ENCODE measurements at places on chromosomes 3 and 15. TPM values are rescaled to one million over a fixed set of nuclear protein-coding genes. Genes with fewer than 3 reads are reported as not detected.

CLDN18 gene
- total RNA-seq = not detected

DNA sequence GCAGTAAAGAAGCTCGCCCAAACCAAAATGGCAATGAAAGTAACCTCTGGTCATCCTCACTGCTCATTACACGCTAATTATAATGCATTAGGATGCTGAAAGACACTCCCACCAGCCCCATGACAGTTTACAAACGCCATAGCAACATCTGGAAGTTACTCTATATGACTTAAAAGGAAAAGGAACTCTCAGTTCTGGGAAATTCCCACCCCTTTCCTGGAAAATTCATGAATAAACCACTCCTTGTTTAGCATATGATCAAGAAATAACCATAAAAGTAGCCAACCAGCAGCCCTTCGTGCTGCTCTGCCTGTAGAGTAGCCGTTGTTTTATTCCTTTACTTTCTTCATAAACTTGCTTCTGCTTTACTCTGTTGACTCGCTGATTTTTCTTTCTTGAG is 164.6 kb downstream of the SMAD6 start:
- DNase-seq = no peak

UBL7 gene
- total RNA-seq = 48.9 TPM

RETNLB gene
- total RNA-seq = not detected

DNA sequence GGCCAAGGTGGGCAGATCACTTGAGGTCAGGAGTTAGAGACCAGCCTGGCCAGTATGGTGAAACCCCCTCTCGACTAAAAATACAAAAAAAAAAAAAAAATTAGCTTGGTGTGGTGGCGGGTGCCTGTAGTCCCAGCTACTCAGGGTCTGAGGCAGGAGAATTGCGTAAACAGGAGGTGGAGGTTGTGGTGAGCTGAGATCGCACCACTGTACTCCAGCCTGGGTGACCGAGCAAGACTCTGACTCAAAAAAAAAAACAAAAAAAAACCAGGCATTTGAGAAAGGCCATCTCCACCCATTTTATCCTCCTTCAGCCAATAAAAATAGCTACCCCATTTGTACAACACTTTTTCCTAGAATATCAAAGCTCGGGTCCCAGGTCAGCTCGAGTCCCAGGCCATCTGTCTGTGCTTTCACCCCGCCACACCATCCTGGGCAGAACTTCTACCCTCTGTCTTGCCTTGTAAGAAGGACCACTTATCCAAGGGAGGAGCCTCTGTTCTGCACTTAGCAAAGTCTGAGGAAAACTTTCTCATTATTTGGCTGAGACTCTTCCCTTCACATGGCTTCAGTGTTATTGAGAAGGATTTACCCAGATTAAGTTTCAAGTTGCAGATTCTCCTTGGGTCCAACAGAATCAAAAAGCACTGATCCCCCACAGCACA is 99.1 kb downstream of the MESD start:
- no peak for DNase-seq

DNA sequence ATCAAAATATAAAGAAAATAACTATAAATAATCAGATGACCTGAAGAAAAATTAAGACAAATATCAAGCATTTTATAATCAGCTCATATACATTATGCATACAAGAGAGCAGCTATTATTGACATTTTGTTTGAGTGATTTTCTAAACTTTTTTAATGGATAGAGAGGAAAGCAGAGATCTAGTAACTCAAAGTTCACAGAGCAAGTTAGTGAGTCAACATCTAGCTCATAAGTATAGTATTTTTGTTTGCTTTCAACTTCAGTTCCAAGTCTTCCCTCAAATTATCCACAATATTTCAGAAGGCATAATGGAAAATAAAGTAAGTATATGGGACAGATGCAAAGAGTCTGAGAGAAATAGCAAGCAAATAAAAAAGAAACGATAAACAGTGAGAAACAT is 470.1 kb upstream of the ALCAM start:
- DNase-seq = no peak

- DNase-seq = peak; percentile 9
Observed at GRCh38 chr3:126553284-126554084, 5.2 kb downstream of the C3orf22 start.

- no peak for DNase-seq
Observed at GRCh38 chr3:153628591-153628990, 466.6 kb downstream of the RAP2B start.

- no peak for DNase-seq
Observed at GRCh38 chr3:185103359-185104127, 49.3 kb downstream of the C3orf70 start.

SEMA3G gene
- 70.1 TPM for total RNA-seq

- no peak for DNase-seq
Observed at GRCh38 chr15:73681856-73682599, 2.2 kb upstream of the CD276 start.

- DNase-seq = no peak
Observed at GRCh38 chr3:97125902-97126499, 311.6 kb downstream of the EPHA6 start.

DNA sequence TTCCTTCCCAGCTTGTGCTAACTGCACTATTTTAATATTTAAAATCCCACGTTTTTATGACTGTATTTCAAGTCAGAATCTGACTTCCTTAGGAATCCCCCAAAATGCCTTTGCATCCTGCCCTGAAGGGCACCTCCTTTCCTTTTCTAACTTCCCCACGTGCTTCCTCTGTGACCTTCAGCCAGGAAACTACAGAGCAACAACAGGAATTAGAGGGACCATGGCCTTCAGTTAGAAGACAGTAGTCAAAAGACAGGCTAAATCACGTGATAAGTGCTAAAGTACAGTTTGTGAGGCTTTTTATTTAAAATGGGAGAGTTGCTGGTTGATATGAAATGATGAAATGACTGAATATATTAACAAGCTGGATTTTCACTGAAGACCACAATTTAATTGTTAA is 11.8 kb upstream of the ABHD10 start:
- no peak for DNase-seq

GRCh38 chr15:49387471-49387870 is 35.6 kb upstream of the FGF7 start:
- no peak for DNase-seq

GRCh38 chr3:140760324-140761075 is 82.6 kb downstream of the TRIM42 start:
- no peak for DNase-seq

GRCh38 chr15:72302955-72303354 is 17.0 kb downstream of the CELF6 start:
- DNase-seq = no peak

Measured in breast epithelium (tissue), 4 donors.